ENCODE measurements at places on chromosomes 3 and 15.

- DNase-seq = no peak
Measured at GRCh38 chr3:170992854-170993253, 33.7 kb downstream of the SLC2A2 start.

DNA sequence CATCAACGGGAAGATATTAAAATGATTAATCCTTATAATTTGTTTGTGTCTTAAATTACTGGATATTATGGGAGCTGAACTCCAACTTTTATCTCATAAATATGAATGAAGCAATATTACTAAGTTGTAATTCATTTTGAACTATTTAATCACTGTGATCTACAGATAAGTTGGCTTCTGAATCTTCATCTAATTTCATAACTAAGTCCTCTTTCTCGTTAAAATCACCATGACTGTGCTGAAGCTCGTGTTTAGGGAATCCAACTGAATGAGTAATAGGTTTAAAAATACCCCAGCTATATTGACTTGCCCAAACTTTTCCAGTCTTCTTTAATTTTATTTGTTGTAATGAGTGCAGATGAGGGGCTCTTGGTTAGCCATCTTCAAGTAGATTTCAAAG, 14.1 kb downstream of the MDFIC2 start:
- no peak for DNase-seq

- no peak for DNase-seq
Measured at GRCh38 chr3:25555695-25556437, 108.8 kb downstream of the TOP2B start.

DNA sequence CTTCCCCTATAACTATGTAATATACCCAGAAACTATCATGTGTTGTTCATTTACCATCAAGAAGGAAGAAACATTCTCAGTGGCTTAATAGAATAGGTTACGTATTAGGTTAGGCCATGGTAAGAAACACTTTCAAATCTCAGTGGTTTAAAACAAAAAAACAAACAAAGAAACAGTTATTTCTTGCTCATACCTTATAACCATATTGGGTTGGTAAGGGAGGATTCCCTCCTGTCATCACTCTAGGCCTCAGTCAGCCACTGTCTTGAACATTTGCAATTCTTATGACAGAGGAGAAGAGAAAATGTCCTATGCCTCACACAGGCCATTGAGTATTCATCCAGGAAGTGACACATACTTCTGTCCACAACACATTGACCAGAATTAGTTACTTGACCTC, 727.7 kb upstream of the NECTIN3 start:
- DNase-seq = no peak

DNA sequence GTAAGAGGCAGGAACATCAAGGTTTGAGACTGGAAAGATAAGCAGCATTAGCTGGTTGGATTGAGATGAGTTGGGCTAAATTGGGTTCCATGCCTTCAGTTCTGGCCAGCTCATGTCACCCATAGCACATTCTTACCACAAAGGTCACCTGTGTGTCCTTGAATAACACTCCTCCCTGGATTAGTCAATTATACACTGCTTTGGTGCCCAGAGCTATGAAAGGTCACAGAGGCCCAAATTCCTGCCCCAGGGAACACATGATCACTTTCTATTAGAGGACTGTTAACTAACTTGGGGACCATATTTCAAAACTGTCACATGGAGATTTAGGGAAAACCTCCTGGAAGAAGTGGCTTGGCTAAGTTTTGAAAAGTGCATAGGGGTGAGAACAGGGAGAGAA, 40.1 kb upstream of the XCR1 start:
- no peak for DNase-seq

DNA sequence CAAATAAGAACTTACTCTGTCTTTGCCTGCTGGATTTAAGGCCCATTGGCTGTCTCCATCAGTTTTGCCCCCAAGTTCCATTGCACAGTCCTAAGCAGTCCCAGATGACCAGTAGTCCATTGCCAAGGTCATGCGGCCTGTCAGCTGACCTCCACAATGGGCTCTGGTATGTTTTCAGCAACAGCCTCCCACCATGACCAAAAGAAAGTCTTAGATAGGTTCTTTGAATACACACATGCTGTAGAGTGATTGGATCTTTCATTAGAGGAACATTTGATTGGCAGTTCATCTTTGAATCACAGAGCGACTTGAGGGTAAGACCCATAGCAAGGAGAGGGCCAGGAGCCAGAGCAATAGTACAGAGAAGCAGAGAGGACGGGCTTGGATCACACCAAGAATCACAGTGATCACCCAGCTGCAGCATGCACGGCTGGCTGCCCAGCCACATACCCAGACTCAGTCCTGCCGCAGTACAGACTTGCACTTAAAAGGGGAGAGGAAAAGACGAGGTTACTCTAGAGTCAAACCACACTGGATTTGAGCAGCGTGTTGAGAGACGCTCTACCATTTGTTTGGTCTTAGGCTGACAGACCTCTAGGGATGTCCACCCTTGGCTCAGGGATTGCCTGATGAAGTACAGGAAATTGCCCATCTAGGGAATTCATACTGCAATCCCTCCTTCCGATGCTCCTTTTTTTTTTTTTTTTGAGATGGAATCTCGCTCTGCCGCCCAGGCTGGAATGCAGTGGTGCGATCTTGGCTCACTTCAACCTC, 50.4 kb downstream of the APH1B start:
- no peak for DNase-seq

DNA sequence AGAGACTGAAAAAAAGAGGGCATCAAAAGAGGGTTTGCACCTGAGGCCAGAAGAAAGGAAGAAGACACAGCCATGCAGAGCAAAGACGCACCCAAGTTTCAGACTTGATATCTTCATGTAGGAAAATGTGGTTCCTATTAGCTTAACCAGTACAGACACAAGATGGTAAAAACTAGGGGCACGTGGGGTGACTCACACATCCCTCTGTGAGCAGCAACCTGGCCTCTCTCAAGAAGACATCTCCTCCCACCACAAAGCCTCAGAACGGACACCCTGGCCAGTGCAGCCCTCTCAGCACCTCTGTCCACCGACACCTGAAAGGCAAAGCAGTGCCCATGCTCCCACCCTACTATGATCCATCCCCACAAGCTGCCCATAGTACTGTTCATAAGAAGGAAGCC, 33.3 kb downstream of the GLB1 start:
- peak; percentile 66 for DNase-seq
